Hepatocyte (in vitro differentiated cells): ENCODE measurements at places on chromosomes 13 and 19.

GRCh38 chr19:7645163-7645562, 8.3 kb downstream of the STXBP2 start:
- no peaks in the 10 kb centered on the region for H3K27me3 ChIP-seq
- no peaks in the 10 kb centered on the region for H3K4me1 ChIP-seq
- no peaks in the 10 kb centered on the region for H3K36me3 ChIP-seq
- DNase-seq = no peak
- no peak overlapping the region for H3K27ac ChIP-seq

- peak overlapping the region; percentile 26 for H3K27ac ChIP-seq
- peaks cover 24% of the 10 kb centered on the region for H3K4me1 ChIP-seq
- no peaks in the 10 kb centered on the region for H3K36me3 ChIP-seq
- H3K4me3 ChIP-seq = no peak overlapping the region
- no peak for DNase-seq
Measured at GRCh38 chr13:43665388-43665787, 121.4 kb downstream of the ENOX1 start.

- DNase-seq = no peak
- no peak overlapping the region for H3K27ac ChIP-seq
- H3K36me3 ChIP-seq = no peaks in the 10 kb centered on the region
- no peaks in the 10 kb centered on the region for H3K27me3 ChIP-seq
- H3K4me1 ChIP-seq = no peaks in the 10 kb centered on the region
Measured at GRCh38 chr13:50476577-50477285, 366.8 kb downstream of the DLEU7 start.

GRCh38 chr19:4130744-4131438, 7.0 kb upstream of the MAP2K2 start:
- peak; percentile 76 for DNase-seq
- H3K4me1 ChIP-seq = no peaks in the 10 kb centered on the region
- H3K27ac ChIP-seq = peak overlapping the region; percentile 90

DNA sequence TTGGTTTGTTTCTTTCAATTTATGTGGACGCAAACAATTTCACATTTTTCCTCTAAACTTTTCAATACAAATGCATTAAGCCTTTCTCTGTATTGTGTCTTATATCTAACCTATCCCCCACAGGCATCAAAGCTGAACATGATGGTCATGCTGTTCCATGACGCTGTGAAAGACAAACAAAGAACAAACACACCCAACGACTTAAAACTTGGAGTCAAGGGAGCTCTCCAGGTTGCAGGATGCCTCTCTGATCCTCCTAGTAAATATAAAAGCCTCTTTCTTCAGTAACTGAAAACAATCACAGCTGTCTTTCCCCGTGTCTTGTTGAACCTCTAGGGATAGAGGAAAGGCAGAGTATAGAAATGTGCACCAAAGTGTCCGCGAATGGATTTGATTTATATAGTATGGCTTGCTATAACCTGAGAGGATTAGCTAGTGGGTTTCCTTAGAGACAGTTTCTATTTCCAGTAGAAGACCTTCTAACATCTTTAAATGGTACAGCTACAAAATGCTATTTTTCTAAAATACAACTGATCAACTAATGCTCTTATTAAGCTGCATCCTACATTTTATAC, 43.1 kb downstream of the PCDH9 start:
- no peak for DNase-seq
- no peaks in the 10 kb centered on the region for H3K36me3 ChIP-seq
- no peaks in the 10 kb centered on the region for H3K27me3 ChIP-seq
- H3K4me3 ChIP-seq = no peak overlapping the region
- H3K27ac ChIP-seq = no peak overlapping the region

- no peaks in the 10 kb centered on the region for H3K27me3 ChIP-seq
- H3K4me1 ChIP-seq = no peaks in the 10 kb centered on the region
- no peak overlapping the region for H3K4me3 ChIP-seq
- no peaks in the 10 kb centered on the region for H3K36me3 ChIP-seq
Measured at GRCh38 chr19:13240312-13241022, 90.3 kb downstream of the IER2 start.
